ENCODE measurements at places on chromosomes 1 and 21.

DNA sequence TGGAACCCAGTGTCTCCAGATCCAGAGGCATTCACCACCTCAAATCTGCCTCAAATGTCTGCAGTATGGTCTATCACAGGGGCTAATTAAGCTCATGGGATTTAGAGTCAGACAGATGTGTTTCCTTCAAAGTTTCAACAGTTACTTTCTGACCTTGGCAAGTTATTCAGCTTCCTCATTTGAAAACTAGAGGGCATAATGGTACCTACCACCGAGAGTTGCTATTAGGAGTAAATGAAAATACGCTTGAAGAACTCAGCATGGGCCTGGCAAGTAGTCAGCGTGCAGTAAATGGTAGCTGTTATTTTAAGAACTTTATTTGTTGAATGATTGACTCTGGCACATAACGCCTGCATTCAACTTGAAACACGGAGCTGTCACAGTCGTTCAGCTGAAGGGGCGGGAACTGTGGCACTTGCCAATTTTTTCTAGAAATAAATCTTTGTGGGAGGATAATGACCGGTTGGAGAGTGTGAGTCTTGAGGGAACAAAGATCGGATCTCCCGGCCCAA is 1.2 kb upstream of the CAP1 start:
- no peak for DNase-seq

DNA sequence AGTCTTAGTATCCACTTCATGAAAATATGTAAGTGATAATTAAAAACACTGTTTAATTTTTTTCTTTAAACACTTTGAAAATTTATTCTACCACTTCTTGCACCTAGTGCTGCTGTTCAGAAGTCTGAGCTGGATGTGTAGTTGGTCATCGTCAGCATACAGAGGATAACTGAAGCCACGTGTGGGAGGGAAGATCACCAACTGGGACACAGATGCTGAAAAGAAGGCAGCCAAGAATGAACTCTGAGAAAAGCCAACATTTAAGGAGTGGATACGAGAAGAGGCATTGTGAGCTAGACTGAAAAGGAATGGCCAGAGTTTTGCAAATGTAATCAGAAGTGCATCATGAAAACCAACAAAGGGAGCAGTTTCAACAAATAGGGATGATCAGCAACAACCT is 24.6 kb upstream of the CLCA4 start:
- DNase-seq: no peak

DNA sequence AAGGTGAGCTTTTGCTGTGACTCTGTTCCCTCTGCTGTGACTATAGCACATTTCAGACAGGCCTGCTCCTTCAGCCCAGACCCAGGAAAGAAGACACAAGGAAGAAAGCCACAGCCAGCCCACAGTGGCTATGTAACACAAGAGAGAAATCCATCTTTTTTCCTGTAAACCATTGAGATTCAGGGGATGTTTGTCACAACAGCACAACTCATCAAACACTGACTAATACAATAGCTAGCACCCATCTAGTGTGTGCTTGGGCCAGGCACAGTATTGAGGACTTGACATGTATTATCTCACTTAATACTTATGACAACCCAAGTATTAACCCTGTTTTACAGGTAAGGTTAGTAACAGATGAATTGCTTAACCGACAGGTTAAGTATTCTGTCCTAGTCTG is 29.8 kb downstream of the TAS1R2 start:
- DNase-seq: no peak

- DNase-seq: no peak
These were observed 272.0 kb downstream of the FOXD2 start for GRCh38 chr1:47709872-47710231.

- no peak for DNase-seq
These were observed 22.7 kb upstream of the LGALS8 start for GRCh38 chr1:236501093-236501492.

DNA sequence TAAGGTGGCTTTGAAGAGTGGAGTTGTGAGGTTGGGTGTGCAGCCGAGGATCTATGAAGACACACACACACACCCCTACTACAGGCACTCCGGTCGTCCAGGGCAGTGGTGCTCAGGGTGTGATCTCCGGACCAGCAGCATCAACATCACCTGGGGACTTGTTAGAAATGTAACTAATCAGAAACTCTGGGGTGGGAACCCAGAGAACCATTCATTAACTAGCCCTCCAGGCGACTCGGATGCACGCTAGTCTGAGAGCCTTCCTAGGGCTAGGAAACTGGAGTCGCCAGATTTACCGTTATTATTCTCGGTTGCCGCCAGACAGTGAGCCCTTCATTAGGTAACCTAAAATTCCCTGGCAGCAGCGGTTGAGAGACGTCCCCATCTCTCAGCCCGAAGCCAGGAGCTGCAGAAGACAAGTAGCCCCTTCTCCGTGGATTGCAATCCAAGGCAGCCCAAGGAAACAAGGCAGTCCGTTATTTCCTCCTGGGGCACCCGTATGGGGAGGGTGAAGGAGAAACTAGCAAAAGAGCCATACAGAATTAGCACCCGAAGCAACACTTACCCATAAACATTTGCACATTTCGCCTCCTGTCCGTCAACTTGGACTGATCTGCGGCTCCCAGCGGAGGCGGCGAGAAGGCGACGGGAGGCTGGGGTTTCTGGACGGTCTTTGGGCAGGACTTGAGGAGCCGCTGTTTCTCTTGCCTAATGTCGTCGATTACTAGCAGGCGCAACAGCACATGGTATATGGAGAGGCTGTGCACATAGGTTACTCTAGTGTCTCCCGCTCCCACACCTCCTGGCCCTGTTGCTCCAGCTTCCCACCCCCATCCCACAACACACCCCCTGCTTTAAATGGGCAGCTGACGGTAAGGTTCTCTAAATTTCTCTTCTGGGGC is 2.9 kb upstream of the CCN1 start:
- DNase-seq: no peak

GRCh38 chr1:52556641-52557360 is 3.9 kb upstream of the TUT4 start:
- DNase-seq: no peak

DNA sequence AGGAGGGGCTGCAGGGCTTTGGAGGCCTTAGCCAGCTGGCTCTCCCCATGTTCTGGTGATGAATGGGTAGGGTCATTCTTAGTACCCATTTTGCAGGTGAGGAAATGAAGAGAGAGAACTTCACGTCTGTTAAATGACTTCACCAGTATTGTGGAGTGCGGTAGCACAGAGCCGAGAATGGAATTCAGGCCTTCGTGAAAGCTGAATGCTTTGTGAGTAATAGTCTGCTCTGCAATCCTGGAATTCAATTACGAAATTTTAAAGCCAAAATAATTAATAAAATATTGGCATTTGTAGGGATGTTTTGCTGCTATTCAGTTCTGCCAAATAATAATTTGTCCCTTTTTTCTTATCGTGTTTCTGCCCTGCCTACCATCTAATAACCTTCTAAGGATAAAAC is 197.7 kb downstream of the GREM2 start:
- no peak for DNase-seq
